ENCODE measurements at places on chromosomes 11 and 22.

DNA sequence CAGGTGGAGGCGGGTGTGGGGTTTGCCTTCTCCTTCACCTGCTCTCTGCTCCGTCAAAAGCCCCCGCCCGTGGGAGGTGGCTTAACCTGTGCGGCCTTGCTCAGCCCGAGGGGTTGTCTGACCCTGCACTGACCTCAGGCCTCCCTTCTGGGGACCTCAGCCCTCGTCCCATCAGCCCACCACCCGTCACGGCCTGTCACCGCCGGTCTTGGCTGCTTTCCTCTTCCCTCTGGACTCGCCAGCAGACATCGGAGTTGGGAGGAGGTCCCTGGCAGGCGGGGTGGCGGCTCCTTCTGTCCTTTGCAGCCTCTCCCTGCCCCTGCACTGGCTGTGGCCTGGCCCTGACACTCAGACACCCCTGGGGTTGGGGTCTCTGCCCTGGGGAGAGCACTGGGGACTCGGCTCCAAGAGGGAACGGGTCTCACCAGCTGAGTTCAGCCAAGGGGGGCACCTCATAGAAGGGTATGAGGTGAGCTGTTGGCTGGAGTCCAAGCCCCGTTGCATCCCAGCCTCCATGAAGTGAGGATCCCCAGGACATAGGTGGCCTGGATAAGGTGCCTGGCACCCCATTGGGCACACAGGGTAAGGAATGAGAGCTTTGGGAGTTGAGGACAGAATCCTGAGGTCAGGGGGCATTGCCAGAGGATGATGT lies 999.6 kb downstream of the BRD1 start:
- DNase-seq = no peak

- DNase-seq = no peak
These were observed 76.8 kb downstream of the KCNC1 start for GRCh38 chr11:17811352-17811751.

GRCh38 chr22:27581688-27582087 lies 219.9 kb downstream of the MN1 start:
- DNase-seq = no peak

GRCh38 chr22:50691521-50691920 lies 18.9 kb downstream of the SHANK3 start:
- DNase-seq = peak; percentile 48

- no peak for DNase-seq
These were observed 20.9 kb downstream of the ATXN10 start for GRCh38 chr22:45692549-45692948.

DNA sequence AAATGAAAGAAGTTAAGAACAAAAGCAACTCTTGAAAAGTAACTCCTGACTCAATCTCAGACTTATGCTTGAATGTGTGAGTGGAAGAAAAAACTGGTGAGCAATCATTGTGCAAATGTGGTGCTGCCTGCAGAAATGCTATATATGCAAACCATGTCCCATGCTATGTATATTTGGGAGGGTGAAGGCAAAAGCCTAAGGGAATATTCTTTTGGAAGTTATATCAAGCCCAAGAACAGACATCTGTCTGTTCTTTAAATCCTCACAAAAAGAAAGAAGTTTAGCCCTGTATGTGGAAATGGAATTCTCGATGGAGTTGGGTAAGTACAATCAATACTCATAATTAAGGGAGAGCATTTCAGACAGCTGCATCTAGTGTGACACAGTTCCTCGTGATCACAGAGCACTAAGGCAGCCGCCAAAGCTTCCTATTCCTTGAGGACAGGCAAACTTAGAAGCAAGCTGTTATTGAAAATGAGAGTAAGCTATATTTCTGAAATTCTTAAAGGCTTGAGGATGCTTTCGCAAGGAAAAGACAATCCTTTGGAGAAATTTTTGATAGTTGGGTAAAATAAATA lies 406.5 kb upstream of the CHORDC1 start:
- no peak for DNase-seq

GRCh38 chr11:25415793-25416192 lies 916.1 kb upstream of the ANO3 start:
- DNase-seq = no peak

GRCh38 chr22:49826603-49827270 lies 936 bp downstream of the BRD1 start:
- peak; percentile 61 for DNase-seq

DNA sequence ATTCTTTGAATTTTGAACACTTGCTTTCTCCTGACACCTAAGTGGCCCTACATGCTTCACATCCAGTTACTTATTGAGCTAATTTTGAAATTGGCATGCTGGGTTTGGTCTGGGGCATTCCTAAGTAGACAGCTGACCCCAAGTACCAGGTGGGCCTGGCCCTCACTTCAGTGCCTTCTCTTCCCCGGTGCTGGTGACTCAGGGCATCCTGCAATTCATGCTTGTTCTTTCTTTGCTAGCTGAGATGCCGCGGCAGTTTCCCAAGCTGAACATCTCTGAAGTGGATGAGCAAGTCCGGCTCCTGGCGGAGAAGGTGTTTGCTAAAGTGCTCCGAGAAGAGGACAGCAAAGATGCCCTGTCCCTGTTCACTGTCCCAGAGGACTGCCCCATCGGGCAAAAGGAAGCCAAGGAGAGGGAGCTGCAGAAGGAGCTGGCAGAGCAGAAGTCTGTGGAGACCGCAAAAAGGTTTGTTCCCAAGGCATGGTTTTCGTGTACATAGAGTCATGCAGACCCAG lies 6.3 kb downstream of the AMPD3 start:
- no peak for DNase-seq

DNA sequence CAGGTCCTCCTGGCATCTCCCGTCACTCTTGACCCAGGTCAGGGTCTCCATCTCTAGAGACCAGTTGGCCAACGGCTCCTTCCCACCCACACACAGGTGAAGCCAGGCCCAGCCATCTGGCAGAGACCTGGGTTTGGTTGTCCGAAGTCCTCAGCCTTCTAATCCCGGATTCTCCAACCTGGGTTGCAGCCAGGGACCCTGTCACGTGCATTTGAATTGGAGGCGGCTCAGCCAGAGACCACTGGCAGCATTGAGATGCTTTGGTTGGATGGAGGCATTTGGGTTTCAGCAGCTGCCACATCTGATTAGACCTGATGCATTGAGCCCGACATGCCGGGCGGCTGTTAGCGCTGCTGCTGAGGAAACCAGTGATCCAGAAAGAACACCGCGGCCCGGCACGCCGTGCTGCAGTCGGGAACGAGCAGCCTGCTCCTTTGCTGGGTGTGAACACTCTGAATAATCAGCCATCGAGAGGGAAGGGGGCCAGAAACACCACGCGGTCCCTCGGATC lies 163.2 kb downstream of the BRD1 start:
- DNase-seq = no peak

GRCh38 chr11:65551572-65552387 lies 6.4 kb downstream of the LTBP3 start:
- peak; percentile 81 for DNase-seq

- DNase-seq = no peak
These were observed 785 bp downstream of the WT1 start for GRCh38 chr11:32434356-32435151.

- DNase-seq = no peak
These were observed 60.1 kb downstream of the RAB30 start for GRCh38 chr11:83011333-83012167.

DNA sequence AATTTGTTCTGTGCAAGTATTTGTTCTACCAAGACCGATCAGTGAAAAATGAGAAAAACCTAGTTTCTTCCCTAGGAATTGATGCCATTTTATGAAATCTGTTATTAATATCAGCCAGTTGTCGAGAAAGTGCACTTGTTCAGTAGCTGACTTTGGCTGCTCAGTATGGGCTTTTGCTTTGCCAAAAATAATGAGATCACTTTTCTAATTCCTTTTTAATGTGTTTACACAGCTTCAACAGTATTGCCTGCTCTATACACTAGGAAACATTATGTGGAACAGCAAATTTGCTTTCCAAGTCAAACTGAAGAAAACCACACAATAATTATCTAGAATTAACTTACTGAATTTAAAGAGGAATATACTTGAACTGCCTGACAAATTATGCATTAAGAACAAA lies 34.4 kb downstream of the SCUBE2 start:
- no peak for DNase-seq

GRCh38 chr22:46050916-46051614 lies 74.1 kb upstream of the WNT7B start:
- no peak for DNase-seq

DNA sequence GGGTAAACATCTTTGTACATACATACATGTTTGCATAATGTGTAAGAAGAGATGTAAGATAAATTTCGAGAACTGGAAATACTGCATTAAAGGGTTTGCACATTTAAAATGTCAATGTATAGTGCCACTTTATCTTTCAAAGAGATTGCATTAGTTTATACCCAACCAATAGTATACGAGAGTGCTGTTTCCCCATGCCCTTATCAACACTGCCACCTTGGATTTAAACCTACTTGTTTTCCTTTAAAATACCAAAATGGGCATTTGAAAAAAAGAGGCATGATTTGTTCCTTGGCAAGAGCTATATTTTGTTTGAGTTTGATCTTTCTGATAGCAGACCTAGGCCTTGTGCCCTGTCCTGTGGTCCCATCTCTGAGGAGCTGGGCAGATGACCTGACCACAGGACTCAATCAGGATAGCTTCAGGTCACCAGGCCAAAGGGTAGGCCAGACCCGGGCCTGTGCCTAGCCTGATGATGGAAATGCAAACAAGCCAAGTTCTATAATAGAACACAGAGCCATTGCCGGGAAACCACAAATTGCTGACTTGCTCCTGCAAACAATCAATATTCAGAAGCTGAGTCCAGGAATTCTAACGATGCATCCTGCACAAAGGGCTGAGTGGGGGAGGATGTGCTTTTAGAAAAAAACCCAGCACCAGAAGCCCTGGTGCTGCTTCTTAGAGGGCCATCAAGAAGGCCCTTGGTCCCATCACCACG lies 16.9 kb upstream of the ALG8 start:
- DNase-seq = no peak

- no peak for DNase-seq
These were observed 40.6 kb downstream of the NECTIN1 start for GRCh38 chr11:119688356-119688755.

DNA sequence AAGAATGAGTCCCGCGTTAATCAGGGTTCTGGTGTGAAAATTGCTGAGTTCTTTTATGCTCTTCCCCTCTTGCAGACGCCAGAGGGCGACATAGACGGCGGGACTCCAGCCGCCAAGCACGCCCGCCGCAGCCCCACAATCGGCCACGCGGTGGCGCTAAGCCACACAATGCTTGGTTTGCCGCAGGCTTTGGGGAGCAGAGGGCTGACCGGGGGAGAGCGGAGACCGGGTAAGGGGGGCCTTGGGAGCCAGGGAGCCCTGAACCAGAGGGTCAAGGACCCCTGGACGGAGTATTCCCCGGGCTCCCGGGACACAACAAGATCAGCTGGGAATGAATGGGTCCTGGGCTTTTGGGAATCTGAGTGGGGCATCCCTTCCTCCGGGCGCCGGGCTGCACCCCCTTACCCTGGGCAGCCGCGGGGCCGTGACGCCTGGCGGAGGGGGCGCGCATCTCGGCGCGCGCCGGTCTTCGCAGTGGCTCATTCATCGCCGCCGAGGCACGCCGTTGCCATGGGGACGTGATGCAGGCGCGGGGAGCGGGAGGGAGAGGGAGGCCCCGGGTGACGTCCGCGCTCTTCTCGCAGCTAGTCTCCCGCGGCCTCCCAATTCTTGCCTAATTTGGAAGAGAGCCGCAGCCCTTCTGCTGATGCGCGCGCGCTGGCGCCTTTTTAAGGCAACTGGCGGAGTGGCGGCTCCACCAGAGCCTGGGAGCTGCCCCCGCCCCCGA lies 12.2 kb upstream of the NPAS4 start:
- peak; percentile 99 for DNase-seq

- DNase-seq = peak; percentile 18
These were observed 401.0 kb downstream of the LARGE1 start for GRCh38 chr22:33519071-33519973.

DNA sequence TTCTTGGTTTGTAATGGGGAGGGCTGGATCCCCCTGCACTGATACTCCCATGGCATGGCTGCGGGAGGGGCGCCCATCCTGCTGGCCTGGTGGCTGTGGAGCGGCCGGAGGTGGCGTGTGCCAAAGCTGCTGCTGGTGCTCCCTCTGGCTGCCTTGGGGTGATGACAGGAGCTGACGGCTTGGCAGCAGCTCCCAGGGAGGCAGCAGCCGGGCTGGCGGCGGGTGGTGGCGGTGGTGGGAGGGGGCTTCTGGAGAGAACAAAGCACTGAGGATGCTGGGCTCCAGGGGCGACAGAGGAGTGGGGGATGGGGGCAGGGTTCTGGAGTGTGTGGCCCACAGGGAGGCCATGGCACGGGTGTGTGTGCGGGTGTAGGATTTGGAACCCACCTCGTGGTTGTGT lies 11.4 kb upstream of the MPPED1 start:
- DNase-seq = no peak

- no peak for DNase-seq
These were observed 247.1 kb downstream of the MIAT start for GRCh38 chr22:26904483-26904882.

DNA sequence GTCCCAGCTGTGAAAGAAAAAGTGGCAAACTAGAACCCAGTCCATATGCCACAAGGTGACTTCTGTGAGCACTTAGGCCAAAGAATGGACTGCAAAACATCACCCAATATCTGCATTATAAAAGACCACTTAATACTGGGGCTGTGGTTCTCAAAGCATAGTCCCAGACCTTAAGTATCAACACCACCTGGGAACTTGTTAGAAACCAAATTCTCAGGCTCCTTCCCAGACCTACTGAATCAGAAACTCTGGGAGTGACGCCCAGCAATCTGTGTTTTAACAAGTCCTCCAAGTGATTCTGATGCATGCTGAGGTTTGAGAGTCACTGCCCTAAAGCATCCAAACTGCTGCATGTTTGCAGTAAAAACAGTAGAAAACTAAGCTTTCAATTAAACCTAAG lies 81.3 kb downstream of the SERGEF start:
- no peak for DNase-seq

DNA sequence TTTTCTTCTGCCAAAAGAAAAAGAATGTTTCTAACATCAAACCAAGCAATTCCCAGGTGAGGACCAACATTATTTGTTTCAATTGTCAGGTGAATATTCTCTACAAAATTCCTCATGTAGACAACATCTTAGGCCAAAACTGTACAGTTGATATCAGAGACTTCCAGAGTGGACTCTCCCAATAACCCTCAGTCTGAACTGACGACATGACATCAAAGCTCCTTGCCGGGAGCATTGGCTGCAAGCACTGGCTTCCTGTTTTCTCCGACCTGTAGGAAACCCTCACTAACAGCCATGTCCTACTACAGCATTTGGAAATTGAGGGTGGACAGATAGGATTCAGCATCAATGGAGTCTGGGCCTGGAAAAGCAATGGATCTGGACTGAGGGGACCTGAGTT lies 30.5 kb upstream of the MRGPRX1 start:
- no peak for DNase-seq

DNA sequence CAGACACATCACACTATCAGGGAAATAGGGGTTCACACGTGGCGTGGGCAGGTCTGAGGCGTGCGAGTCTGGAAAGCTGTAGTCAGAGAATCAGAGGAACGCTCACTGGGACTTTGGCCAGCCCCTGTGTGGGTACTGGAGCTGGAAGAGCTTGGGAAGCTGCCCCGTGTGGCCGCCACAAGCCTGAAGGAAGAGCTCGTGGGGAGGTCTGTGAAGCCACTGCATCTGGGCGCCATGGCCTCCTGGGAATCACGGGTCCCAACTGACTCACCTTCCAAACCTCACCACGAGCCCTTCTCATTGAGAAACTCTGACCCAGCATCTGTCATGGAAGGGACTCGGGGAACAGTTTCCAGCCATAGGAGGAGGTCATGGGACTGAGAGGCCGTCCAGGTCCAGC lies 5.9 kb upstream of the MRGPRF start:
- no peak for DNase-seq

- no peak for DNase-seq
These were observed 1012.1 kb downstream of the OPCML start for GRCh38 chr11:132520199-132520598.

- DNase-seq = peak; percentile 16
These were observed 5.3 kb downstream of the SLC17A6 start for GRCh38 chr11:22343371-22344032.
